ENCODE measurements at places on chromosomes 11 and 22. TPM values are rescaled to one million over a fixed set of nuclear protein-coding genes. Genes with fewer than 3 reads are reported as not detected.

- DNase-seq: no peak
These were observed 2.4 kb downstream of the LARGE1 start for GRCh38 chr22:33917744-33918406.

DNA sequence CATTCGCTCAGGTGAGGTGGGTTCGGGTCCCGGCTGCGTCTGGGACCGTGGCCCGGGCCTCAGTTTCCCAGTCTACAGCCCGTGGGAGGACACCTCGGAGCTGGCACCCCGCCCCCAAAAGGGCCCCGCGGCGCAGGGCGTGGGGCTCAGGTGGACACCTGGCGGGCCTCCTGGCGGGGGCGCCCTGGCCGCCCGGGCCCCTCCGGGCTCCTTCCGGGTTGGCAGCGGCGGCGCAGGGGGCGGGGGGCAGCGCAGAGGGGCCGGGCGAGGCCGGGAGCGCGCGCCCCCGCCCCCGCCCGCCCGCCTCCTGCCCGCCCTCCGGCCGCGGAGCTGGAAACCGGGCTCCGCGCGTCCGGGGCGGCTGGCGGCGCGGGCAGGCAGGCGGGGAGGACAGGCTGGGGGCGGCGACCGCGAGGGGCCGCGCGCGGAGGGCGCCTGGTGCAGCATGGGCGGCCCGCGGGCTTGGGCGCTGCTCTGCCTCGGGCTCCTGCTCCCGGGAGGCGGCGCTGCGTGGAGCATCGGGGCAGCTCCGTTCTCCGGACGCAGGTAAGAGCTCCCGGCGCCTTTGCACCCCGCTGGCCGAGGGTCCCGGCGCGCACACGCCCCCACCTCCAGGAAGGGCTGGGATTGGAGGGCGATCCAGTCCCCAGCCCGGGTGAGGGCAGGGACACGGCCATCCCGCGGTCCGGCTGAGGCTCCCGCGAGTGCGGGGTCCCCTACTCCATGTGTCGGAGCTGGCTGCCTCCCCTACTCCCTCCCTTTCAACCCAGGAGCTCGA is at the start of gene EMID1:
Gene EMID1, plus strand, starts transcription at position 303 of the 778 bp plus-strand sequence. Its CDS starts 143 bp downstream, at position 446.
- DNase-seq: peak; percentile 37

DNA sequence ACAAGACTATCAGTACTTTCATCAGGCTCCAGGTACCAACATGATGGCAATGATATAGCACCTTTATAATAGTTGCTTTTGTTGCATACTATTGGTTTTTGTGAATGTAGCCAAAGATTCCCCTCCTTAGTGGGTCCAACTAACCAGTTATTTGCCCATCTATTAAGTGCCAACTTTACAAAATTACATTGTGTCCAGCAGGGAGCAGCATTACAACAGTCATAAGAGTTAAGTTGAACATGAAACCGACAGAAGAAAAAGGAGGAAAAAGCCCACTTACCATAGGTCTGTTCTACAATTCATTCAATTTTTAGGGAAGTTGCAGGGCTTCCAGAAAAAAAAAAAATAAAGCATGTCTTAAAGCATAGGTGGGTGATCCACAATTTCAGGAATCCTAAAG is 21.6 kb downstream of the IMMP1L start:
- DNase-seq: no peak

GRCh38 chr11:126544108-126545056 is 188.9 kb downstream of the ST3GAL4 start:
- no peak for DNase-seq

DNA sequence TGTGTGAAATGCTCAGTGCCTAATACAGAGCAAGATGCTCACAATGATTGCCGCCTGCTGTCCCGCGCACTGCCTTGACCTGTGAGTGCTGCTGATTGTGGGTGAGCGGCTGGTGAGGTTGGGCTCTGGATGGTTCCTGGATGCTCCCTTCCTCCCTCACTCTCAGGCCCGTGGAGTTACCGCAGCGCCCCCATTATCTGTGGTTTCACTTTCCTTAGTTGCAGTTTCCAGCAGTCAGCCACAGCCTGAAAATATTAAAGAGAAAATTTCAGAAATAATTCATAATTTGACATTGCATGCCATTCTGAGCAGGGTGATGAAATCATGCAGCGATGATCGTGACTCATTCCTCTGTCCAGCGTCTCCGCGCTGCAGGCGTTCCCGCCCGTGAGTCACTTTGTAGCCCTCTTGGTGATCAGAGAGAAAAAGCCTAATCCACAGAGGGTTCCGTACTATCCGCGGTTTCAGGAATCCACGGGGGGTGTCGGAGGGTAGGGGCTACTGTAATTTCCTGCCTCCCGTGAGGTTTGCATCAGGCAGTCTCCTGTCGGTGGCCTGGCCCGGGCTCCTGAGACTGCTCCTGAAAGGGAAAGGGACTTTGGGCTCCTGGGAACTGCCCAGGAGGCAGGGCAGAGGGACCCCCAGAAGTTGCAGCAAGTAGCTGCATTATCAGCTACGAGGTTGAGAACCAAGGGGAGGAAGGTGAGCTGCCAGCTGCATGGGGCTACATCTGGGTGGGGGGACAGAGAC is 10.6 kb downstream of the RPL3 start:
- peak; percentile 83 for DNase-seq

Gene BIK
- not detected for total RNA-seq

Gene OR4A16
- total RNA-seq: not detected

DNA sequence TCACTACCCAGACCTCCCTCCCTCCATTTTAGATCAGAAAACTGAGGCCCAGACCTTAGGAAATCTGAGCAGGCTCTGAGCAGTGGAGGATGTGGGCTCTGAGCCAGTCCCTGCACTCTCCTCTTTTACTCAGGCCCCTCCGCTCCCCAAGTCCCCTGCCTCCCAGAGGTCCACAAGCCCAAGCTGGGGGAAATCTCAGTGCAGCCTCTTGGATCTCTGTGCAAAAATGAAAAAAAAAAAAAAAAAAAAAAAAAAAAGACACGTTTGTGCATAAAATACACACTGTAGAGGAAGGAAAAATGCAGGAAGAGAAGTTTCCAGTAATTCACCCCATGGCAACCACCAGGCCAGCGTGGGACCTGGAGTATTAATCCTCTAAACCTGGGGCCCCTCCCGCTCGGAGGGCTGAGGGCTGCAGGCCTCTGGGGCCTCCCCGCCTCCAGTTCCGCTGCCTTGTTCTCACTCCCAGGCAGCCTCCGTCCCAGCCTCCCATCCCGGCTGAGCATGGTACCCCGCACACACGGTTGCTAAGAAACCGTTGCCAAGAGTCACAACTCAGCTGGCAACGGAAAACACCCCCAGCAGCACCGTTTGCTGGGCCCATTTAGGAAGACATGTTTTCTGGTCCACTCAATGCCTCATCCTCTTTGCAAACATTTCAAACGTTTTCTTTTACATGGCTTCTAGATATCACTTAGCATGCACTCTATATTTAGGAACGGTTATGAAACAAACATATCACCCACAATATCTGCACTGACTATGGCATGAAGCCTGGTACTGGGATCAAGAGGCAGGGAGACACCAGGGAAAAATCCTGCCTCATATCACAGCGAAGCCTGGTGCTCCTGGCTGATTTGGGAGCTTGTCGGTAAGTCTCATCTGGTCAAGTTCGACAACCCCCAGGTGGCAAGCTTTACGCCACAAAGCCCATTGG is 227.5 kb downstream of the CTTN start:
- DNase-seq: no peak

All from psoas muscle (tissue), 8 donors.